GM23338 (cell line): ENCODE measurements at places on chromosomes 6 and 20.
A peak's percentile ranks its signal among the peaks of the same experiment; 100 is the strongest.

- DNase-seq = peak; percentile 94
Observed at GRCh38 chr20:32652739-32653526, 20.8 kb downstream of the C20orf203 start.

- no peak for DNase-seq
Observed at GRCh38 chr6:103798166-103798565, 1061.6 kb downstream of the HACE1 start.

- DNase-seq = no peak
Observed at GRCh38 chr6:35283361-35283760, 14.3 kb upstream of the DEF6 start.

GRCh38 chr6:148935705-148936435 is 189.0 kb downstream of the UST start:
- DNase-seq = no peak

- DNase-seq = no peak
Observed at GRCh38 chr6:55058682-55059081, 115.6 kb upstream of the HCRTR2 start.

- no peak for DNase-seq
Observed at GRCh38 chr6:134343066-134343465, 25.2 kb upstream of the SGK1 start.

DNA sequence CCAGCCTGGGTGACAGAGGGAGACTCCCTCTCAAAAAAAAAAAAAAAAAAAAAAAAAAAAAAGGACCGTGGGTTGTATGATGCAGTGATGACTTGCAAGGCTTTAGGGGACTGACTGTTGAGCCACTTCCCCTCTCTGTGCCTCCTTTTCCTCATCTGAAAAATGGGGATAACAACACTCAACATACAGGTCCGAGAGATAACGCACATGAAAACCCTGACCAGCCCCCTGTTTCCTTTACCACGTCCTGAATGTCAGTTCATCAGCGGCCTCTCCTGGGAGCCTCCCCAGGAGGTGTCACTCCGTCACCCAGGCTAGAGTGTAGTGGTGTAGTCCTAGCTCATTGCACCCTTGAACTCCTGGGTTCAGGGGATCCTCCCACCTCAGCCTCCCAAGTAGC is 3.9 kb downstream of the SLA2 start:
- DNase-seq = no peak

- no peak for DNase-seq
Observed at GRCh38 chr6:15160812-15161211, 85.1 kb upstream of the JARID2 start.

GRCh38 chr6:99611148-99611547 is 4.5 kb downstream of the PRDM13 start:
- peak; percentile 37 for DNase-seq

GRCh38 chr6:5401845-5402738 is 140.8 kb downstream of the FARS2 start:
- peak; percentile 43 for DNase-seq

DNA sequence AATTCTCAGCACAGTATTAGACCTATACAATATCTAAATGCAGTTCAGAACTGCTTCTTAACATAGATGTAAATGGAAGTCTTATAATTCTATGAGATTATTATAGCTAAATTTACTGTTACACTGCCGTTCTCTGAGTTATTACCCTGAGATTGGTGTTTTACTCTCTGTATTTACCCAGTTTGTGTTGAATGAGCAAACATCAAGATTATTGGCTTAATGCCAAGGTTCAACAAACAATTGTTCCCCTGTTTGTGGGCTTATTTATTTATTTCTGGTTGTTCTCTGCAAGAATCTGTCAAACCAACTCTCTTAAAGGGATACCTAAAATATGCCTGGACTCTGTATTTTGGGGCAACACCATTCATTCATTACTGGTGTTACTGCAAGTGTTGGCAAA is 5.2 kb upstream of the STMND1 start:
- DNase-seq = no peak

- DNase-seq = no peak
Observed at GRCh38 chr6:143527677-143528076, 16.2 kb upstream of the FUCA2 start.

DNA sequence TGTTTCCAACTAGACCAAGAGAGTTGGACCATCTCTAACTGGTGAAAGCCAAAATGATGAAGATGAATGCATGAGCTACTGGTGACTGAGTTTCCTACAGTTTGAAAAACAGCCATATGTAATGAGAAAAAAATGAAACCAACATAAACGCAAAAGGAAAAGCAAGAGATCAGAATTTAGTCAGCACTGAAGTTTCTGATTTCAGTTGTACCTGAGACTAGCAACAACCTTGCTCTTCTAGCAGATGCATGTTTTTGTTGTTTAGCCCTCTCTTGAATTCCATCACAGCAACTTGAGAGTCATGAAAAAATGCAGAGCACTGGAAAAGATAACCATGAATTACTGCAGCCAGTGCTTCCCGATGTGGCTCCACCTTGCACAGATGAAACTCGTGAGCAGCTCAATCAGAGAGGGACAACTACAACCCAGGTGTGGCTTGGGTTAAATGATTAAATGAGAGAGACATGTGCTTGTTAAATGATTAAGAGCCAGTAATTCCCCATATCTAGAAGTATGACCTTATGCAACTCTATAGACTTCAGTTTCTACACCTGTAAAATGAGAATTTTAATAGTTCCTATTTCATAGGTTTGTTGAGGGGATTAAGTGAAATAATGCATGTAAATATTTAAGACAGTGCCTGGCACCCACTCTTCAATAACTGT is 104.8 kb downstream of the ELOVL4 start:
- DNase-seq = no peak

DNA sequence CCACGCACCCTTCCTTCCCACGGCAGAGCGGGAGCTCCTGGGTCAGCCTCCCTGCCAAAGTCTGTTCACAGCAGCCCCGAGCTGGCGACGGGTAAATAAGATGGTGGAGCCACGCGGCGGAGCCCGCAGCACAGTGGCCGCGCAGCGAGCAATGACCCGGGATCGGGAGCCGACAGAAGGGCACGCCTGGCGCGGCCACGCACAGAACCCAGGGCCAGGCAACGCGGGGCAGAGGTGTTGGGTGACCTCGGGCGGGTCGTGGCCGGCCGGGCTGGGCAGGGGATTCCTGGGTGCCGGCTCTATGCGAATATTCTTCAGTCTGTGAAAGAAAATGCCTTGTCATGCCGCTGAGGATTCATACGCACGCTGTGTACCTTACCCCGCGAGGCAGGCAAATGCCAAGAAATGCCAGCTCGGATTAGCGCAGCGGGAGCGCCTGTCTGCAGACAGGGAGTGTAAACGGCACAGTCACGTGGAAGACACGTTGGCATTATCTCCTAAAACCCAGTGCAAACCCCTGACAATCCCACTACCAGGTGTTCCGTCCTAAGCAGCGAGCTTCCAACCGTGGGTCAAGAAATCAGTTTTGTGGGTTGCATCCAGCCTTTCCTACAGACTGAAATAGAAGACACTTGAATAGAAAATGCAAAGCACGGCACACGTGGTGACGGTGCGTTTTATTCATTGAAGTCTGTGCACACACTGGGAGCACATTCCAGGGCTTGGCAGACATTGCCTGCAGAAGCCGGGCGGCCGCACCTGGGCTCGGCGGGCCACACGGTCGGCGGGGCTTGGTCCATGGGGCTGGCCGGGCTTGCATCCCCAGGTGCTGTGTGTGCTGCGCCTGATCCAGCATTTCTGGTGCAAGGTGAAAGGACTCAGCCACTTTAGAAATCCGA is 18.3 kb downstream of the CHRNA4 start:
- DNase-seq = no peak

GRCh38 chr6:85419046-85419759 is 30.7 kb upstream of the NT5E start:
- DNase-seq = no peak

GRCh38 chr20:21090721-21091120 is 15.4 kb downstream of the LINC00237 start:
- no peak for DNase-seq

- DNase-seq = no peak
Observed at GRCh38 chr20:60263725-60264709, 305.8 kb downstream of the CDH26 start.

DNA sequence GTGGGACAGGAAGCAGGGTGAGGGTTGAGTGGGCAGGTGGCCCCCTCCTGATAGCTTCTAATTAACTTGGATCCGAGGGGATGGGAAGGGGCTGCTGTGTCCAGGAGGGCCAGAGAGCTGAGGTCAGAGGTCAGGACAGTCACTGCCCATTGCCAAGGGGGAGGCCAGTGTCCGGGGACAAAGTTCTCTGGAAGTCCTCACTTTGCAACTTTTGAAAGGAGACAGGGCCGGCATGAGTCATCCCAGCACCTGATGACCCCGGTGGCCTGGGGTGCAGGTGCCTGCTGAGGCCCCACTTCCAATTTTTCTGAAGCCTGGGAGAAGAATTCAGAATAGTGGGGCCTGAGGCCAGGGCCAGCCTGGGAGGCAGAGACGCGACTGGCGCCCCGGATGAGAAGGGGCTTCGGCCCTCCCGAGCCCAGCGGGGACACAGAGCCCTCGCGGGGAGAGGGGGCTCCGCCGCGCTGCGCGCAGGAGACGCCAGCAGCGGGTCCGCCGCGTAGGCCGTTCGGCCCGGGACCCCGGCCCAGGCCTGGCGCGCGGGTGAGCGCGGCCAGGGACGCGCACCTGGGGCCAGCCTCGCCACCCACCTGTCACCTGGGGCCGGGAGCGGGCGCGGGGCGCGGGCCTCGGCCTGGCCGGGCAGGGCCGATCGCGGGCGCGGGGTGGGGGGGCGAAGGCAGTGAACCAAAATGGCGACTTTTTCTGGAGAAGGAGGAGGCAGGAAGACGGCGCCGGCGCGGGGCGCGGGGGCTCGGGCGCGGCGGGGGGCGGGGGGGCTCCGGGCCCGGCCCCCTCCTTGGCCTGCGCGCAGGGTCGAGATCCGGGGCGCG is 586 bp downstream of the ZNF512B start:
- peak; percentile 59 for DNase-seq

GRCh38 chr20:20130399-20130798 is 78.1 kb downstream of the CFAP61 start:
- peak; percentile 70 for DNase-seq
